GM12878 (cell line): ENCODE measurements at places on chromosomes 2 and 18. TPM values are rescaled to one million over a fixed set of nuclear protein-coding genes. Genes with fewer than 3 reads are reported as not detected.

The CRYGC gene
- not detected in 2 replicates for total RNA-seq

DNA sequence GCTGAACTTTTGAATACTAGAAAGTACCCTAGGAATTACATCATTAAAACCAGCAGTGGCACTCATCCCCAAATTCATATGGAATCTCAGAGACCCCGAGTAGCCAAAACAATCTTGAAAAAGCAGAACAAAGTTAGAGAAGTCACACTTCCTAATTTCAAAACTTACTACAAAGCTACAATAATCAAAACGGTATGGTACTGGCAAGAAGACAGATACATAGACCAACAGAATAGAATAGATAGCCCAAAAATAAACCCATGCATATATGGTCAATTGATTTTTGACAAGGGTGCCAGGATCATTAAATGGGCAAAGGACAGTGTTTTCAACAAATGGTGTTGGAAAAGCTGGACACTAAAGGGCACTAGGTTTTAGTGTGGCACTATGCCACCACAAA lies 176.0 kb upstream of the NDUFV2 start:
- DNase-seq = no peak

DNA sequence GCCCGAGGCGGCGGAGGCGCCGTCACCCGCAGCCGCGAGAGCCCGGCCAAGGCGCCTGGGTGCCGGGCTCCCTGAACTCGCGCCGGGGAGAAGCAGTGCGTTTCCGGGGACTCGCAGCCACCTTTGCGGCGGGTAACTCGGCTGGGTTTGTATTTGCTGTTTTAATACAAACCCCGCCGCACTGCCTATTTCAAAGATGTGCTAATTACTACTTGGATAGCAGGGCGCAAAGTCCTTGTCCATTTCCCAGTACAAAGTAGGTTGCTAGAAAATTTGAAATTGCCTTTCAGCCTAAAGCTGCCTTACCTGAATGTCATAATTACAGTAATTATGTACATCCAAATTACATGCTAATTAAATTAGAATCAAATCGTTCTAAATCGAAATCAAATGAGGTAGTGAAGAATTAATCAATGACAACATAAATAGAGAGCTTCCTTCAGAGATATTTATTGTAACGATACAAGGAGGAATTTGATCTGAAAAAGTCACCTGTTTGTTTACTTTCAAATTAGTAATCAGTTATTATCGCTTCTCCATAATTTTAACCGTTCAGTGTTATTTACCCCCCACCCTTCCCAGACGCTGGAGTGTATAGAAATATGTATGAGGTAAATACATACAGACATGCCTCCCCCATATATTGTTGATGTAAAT lies 8.1 kb downstream of the SP9 start:
- no peak for DNase-seq

DNA sequence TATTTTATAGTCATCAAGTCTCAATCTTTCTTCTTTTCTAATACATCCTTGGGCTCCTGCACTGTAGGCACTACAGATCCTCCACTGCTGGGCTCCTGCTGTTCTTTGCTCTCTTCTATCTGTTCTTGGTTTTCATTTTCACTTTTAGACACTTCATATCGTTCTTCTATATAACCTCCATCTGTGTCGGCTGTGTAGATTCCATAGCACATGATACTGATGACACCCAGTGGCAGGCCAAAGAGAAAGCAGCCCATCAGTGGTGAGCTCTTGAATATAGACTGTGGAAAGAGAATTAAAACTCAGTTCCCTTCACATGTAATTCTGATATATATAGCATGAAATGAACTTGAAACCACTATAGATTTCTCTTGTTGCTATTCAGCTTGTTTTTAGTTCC lies 38.0 kb downstream of the TMX3 start:
- no peak for DNase-seq

GRCh38 chr18:79396431-79397246 lies 909 bp downstream of the NFATC1 start:
- DNase-seq = no peak
